ENCODE measurements at places on chromosomes 3 and 15.

GRCh38 chr15:77519540-77519939 is 98.9 kb downstream of the HMG20A start:
- no peak for DNase-seq

DNA sequence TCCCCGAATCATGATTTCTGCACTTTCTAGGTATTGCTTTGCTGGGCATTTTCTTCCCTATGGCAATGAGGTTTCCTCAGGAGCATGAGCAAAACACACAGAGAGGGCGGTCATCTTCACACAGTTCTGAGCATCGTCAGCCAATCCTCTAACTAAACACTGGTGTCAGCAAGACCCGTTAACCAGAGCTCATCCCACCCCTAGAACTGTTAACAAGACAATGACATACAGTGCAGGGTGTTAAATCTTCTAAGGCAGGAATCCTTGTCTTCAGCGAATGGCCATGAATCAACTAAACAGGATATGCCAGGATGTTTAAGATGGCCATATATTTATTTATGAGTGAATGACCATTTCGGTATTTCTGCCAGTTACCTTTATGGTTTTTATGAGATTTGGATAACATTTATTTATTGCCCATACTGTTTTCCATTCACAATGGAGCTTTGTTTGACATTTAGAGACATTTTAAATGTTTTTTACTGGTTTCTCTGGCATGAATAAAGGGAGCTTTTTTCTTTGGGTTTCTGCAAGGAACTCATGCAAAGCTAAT is 411.5 kb upstream of the PROK2 start:
- DNase-seq: no peak

DNA sequence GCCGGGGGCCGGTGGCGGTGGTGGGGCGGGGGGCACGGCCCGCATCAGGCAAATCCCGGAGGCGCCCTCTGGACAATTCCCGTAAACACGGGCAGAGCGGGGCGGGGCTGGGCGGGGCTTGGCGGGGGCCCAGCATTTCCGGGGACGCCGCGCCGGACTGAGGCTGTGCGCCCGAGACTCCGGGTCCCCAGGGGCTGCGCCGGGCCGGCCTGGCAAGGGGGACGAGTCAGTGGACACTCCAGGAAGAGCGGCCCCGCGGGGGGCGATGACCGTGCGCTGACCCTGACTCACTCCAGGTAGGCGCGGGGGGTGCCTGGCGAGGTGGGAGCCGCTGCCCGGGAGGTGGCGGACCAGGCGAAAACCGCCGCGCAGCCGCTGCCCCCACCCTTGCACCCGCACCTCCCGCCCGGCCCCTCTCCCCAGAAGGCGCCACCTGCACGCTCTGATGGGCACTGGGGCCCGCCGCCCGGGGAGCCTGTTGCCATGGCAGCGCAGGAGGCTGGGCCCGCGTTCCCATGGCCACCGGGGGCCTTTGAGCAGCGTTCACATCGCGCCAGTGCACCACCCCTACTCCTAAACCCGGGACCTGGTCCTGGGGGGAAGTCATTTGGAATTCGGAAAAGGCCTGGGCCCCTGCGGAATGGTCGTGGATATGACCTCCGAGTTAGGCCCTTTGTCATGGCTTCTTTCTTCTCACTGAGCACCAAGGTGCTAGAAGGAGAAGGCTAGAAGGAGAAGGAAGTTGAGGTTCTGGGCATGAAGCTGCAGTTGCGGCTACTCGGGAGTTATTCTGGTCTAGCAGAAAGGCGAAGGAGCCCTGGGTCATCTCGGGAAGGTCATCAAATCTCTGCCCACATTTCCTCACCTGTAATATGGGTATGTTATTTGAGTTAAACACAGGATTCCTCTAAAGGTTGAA is 16.1 kb upstream of the SEMA4B start:
- peak; percentile 80 for DNase-seq

DNA sequence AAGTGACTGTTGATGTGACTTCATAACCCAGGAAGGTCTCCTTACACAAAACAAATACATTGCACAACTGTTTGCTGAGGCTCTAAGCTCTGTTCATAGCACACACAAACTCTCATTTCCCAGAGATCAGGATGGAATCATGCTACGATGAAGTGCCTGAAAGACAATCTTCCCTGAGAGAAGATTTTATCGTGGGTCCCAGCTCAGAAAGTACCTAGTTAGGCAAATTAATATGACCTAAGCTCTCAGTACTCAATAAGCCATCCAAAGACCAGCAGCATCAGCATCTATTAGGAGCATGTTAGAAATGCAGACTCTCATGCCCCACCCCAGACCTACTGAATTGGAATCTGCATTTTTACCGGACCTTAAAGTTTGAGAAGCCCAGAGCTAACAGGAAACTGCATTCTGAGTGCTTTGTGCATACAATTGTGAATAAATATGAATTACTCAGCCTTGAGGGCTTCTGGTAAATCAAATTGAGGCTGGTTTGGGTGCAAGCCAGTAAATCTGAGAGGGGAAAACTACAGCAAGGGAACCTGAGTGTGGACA is 161.5 kb upstream of the C2CD4B start:
- no peak for DNase-seq

- DNase-seq: no peak
These were observed 79.6 kb upstream of the RPL32 start for GRCh38 chr3:12920967-12921366.

DNA sequence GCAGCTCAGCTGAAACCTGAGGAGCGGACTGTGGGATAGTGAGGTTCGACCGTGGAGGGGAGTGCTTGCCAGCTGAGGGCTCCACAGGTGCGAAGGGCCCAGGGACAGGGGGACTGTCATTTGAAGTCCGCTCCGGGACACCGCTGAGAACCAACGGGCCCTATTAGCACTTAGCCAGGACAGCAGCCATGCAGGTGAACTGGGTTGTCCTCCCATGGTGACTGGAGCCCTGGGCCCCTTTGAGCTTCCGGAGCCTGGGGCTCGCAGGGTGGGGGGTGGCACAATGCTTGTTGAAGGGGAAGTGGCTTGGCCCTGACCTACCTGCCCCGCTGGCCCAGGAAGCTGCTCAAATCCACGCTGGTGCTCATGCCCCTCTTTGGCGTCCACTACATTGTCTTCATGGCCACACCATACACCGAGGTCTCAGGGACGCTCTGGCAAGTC is 24.7 kb downstream of the PTH1R start:
- DNase-seq: no peak

DNA sequence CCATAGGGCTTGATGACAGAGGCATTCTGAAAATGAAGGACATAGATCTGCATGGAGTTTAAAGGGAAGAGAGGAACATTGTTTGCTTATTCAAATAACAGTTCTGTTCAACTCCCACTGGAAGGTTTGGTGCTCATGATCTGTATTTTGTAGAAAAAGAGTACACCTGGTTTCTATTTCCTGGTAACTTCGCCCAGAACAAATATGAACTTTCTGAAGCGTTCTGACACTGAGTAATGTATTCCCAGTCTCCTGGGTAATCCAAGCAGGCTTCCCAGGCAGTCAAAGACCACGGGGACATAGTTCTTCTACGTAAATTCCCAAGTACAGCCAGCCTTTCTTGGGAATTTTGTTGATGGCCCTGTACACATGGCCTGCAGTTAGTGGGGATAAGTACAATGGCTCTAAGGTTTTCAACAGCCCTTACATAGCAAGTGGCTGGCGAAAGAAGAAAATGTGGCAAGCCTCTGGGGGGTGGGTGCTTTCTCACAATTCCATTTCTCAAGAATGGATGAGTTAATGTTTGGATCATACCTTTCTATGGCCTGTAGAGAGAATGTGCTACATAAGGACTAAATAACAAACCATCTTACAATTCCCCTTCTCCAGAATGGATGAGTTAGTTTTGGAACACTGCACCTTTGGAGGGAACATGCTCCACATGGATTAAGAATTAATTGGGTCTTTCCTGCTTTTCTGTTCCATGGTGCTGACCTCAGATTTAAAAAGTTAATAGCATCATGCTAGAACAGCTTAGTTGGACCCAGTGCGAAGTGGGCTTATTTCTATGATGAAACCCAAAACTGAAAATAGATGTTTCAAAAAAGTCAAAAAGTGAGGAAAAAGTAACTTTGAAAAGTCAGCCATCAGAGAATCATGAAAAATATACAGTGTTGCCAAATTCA is 52.7 kb downstream of the COL6A6 start:
- DNase-seq: no peak

- DNase-seq: no peak
These were observed 228.8 kb downstream of the ISL2 start for GRCh38 chr15:76565366-76565765.

- DNase-seq: no peak
These were observed 54.9 kb upstream of the MYRIP start for GRCh38 chr3:39754549-39754948.

DNA sequence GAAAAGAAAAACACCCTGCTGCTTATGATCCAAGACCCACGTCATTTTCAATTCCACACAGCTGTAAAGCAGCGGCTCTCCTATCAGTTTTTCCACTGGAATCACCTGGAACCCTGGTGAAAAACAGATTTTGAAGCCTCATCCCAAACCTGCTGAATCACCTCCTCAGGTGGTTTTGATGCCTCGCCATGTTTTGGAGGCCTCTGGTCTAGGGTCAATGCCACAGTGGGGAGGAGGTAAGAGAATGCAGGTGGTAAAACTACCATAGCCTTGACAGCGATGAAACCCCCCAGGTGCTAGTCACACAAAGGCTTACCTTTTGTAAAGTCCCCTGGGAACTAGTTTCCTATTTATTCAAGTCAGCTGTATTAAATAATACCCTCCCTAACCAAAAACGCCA is 24.8 kb downstream of the MYO1E start:
- no peak for DNase-seq

GRCh38 chr15:72967397-72967796 is 84.9 kb upstream of the NEO1 start:
- no peak for DNase-seq

DNA sequence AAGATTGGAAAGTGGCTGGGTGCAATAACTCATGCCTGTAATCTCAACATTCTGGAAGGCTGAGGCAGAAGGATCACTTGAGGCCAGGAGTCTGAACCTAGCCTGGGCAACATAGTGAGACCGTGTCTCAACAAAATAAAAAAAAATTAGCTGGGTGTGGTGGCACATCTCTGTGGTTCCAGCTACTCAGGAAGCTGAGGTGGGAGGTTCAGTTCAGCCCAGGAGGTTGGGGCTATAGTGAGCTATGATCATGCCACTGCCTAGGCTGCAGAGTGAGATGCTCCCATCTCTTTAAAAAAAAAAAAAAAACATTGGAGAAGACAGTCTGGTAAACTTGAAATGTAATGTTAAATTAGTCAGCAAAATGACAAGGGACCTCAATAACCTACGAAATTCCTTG is 57.9 kb downstream of the STAG1 start:
- no peak for DNase-seq

DNA sequence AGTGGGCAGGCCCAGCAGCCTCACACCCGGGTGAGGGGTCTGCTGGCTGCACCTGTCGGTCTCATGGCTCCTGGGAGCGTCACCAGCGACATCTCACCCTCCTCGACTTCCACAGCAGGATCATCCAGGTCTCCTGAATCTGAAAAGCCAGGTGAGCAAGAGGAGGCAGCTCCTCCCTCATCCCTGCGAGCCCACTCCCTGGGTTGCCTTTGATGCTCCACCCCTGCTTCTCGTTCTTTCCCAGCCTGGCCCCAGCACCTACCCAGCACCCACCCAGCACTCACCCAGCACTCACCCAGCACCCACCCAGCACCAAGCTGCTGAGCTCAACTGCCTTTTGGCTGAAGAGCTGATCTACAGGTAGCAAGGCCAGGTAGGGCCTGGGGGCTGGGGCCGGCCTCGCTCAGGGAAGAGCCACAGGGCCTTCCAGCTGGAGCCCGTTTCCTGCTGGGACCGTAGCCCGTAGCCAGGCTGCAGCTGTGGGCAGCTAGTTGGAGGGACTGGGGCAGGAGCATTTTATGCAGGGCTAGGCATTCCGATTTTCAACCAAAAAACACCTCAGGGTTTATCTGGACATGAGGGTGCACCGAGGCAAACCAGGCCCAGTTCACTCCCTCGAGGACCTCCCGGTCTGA is at the start of gene H1-8:
H1-8 (plus strand) TSS at position 20 of the 635 bp plus-strand sequence; CDS start at position 64, 44 bp downstream.
- DNase-seq: no peak

DNA sequence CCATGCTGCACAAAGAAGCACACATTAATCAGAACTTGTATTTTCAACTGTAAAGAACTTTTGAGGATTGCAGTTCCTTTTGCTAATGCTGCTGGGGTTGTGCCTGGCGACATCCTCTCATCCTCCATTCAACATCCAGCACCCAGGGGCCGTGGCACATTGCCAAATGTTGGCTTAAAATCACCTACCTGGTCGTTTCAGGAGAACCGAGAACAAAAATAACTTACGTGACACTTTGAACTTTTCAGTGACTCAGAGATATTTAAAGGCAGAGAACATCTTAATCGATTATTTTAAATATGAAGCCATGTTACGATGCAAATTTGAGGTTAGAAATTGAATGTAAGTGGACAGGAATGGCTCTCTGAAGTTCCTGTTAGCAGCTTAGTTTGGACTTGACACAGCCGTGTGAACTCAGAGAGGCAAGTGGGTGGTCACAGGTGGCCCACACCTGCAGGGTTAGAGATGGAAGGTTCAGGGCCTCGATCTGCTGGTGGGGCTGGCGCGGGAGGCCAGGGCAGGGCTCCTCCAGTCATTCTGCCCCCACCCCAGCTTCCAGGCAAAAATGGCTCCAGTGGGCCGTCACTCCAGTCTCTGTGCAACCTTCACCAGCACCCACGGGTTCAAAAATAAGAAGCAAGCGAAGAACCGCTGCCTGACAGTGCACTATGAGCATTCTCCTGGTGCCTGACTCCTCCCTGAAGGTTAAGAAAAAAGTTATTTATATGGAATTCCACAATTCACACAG is 12.2 kb downstream of the LRRK1 start:
- no peak for DNase-seq

GRCh38 chr15:82124331-82125263 is 78.8 kb upstream of the MEX3B start:
- no peak for DNase-seq

GRCh38 chr3:169869484-169870220 is at the start of gene LRRC31:
TSS of gene LRRC31 (minus strand) at chr3:169869935. CDS start at chr3:169869807, 128 bp downstream.
- no peak for DNase-seq

DNA sequence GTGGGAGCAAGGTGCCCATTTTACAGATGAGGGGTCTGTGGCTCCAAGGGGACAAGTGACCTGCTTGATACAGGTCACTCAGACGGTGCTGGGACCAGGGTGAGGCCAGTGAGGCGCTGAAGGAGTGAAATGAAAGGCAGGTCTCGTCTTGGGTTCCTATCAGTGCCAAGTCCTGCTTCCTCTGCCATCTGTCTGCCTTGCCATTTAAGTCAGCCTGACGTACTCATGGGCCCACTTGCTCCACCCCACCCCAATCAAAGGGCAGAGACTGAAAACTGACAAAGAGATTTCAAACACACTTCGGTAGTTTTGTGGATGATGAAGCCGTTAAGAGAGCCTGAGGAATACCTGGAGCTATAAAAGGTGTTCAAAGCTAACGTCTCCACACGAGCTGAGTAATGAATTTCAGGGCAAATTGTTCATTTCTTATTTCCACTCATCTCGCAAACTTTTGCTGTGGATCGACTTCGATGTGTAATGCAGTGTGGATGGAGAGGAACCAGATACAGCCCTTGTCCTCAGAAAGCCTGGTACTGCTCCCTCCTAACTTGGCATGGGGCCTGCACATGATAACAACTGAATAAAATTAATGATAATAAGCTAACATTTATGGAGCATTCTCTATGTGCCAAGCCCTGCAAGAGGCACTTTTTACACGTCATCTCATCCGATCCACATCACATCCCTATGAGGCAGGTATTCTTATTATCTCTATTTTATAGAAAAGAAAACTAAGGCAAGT is 36.6 kb downstream of the ATP2B2 start:
- no peak for DNase-seq
